ENCODE measurements at places on chromosomes 12 and 14. TPM values are rescaled to one million over a fixed set of nuclear protein-coding genes. Genes with fewer than 3 reads are reported as not detected.

Gene AQP6
- total RNA-seq = 0.09 TPM

Gene TMEM19
- total RNA-seq = 31.4 TPM

Gene ST8SIA1
- total RNA-seq = 9.1 TPM

Gene STAC3
- total RNA-seq = 8.7 TPM

GRCh38 chr14:65685572-65685971 lies 273.0 kb downstream of the FUT8 start:
- no peaks in the 10 kb centered on the region for H3K27me3 ChIP-seq
- no peak for DNase-seq
- no peaks in the 10 kb centered on the region for H3K36me3 ChIP-seq
- no peaks in the 10 kb centered on the region for H3K4me1 ChIP-seq

- peaks cover 14% of the 10 kb centered on the region for H3K4me1 ChIP-seq
- H3K27me3 ChIP-seq = peaks cover 14% of the 10 kb centered on the region
- peak; percentile 60 for DNase-seq
- peaks cover 12% of the 10 kb centered on the region for H3K36me3 ChIP-seq
Observed at GRCh38 chr14:58637391-58638230, at the start of gene DACT1. Gene DACT1, plus strand, starts transcription at chr14:58637962. Its CDS starts 241 bp downstream, at chr14:58638203.

- H3K27ac ChIP-seq = peak overlapping the region; percentile 41
- no peak for DNase-seq
- H3K4me1 ChIP-seq = peaks cover 7% of the 10 kb centered on the region
- H3K4me3 ChIP-seq = no peak overlapping the region
Observed at GRCh38 chr12:132777614-132778013, 16.0 kb upstream of the ANKLE2 start.

DNA sequence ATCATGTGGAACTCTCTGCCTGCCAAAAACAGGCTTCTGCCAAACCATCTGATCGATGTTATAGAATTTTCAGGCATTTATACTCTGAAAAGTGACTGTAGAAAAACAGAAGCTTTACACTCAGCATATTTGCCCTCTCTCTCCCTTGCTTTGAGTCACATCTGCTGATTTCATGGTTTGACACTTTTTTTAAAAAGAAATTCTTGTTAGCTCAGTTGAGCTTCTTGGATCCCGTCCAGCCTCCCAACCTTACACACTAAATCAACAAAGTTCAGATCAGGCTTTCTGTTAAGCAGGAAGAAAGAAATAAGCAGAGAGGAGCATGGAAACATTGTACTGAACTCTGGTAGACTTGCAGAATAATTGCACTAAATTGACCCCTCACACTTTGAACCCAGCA lies 193.6 kb upstream of the SEL1L start:
- no peak overlapping the region for H3K27ac ChIP-seq
- H3K36me3 ChIP-seq = no peaks in the 10 kb centered on the region
- no peaks in the 10 kb centered on the region for H3K27me3 ChIP-seq

DNA sequence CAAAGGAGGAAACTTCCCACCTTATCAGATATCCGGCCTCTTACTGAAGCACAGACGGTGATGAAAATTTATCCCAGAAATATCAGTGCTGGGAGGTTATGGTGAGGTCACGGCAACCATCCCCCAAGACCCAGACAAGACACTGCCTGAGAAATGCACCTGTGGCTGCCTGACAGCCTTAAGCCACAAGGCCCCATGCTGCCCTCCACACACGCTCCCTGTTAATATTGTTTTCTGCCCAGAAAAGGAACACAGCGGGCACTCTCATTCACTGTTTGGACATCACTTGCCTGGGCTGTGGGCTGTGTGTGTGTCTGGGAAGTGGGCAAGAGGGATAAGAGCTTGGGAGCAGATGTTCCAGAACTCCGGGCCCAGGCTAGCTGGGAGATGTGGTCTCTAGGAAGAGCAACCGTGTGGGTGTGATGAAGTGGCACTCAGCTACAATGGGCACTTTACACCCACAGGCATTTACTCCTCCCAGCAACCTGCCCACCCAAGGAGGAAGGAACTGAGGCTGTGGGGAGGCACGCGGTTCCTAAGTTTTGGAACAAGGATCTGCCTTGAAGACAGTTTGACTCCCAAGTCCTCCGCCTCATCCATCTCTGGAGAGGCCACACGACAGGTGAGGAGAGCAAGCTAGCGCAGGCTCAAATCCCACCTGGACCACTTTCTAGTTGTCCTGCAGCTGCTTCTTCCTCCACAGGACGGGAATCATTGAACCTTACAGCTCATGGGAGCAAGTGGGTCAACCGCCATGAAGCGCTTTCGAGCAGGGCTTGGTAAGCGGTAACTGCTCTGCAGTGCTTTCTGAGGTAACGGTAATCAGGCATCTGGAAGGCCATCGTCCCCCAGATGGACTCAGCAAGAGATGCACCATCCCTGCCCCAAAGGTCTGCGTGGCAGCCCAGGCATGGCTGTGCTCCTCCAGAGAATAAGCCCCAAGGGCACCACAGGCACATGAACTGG lies 91.4 kb downstream of the CHGA start:
- H3K4me1 ChIP-seq = peaks cover 28% of the 10 kb centered on the region
- DNase-seq = no peak
- no peak overlapping the region for H3K27ac ChIP-seq
- peaks cover 15% of the 10 kb centered on the region for H3K36me3 ChIP-seq

GRCh38 chr12:107875786-107876185 lies 101.3 kb downstream of the ASCL4 start:
- H3K4me3 ChIP-seq = no peak overlapping the region
- no peaks in the 10 kb centered on the region for H3K36me3 ChIP-seq
- H3K27me3 ChIP-seq = peaks cover 18% of the 10 kb centered on the region

DNA sequence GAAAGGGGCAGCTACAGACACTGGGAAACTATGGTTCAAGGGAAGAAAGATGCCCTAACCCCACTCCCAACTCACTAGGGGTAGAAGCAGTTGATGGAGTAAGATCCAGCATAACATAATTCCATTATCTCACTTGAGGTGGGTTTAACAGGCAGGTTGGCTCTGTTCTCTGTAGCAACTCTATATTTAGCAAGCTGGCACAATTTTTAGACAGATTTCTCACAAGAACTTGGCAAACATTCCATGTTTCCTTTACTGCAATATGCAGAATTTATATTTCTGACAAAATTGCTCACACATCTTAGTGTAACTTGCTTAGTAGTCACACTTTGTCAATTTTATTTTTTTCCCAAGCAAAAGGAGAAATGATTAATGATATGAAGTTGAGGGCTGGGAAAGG lies 475.4 kb downstream of the RMST start:
- DNase-seq = no peak
- no peaks in the 10 kb centered on the region for H3K4me1 ChIP-seq
- H3K27ac ChIP-seq = no peak overlapping the region
- no peaks in the 10 kb centered on the region for H3K27me3 ChIP-seq

Gene SMCO2
- total RNA-seq = 0.47 TPM

Measured in lower lobe of right lung (tissue), 2 donors.